ENCODE measurements at places on chromosomes 7 and 10.

GRCh38 chr10:29237786-29238185 lies 51.1 kb upstream of the LYZL1 start:
- ATAC-seq: no peak

DNA sequence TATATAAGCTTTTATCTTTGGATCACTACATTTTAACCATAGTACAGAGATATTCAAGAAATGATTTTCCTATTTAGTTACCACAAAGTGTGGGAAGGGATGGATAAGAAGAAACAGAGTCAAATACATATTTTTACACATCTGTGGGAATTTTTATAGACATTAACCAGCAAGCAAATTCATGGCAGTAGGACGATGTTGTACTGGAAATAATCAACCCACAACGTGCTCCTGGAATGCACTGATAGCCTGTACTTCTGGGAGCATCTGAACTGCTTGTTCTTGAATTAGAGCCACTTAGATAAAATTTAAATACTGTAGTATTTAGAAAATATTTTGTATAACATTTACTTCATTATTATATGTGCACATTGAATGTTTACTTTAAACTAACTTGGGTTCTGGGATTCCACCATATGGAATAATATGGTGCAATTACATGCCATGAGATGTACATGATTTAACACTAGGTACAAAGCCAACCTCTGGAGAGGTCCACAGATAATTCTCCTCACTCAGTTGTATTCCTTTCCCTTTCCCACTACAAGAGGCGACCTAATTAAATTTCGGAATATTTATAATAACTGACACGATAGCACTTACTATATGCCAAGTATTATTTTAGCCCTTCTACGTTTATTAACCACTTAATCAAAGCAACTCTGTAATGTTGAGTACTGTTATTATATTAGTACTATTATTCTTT lies 164.9 kb upstream of the HGF start:
- no peak for ATAC-seq

- ATAC-seq: no peak
These were observed 71.6 kb upstream of the ZNF746 start for GRCh38 chr7:149569025-149569725.

DNA sequence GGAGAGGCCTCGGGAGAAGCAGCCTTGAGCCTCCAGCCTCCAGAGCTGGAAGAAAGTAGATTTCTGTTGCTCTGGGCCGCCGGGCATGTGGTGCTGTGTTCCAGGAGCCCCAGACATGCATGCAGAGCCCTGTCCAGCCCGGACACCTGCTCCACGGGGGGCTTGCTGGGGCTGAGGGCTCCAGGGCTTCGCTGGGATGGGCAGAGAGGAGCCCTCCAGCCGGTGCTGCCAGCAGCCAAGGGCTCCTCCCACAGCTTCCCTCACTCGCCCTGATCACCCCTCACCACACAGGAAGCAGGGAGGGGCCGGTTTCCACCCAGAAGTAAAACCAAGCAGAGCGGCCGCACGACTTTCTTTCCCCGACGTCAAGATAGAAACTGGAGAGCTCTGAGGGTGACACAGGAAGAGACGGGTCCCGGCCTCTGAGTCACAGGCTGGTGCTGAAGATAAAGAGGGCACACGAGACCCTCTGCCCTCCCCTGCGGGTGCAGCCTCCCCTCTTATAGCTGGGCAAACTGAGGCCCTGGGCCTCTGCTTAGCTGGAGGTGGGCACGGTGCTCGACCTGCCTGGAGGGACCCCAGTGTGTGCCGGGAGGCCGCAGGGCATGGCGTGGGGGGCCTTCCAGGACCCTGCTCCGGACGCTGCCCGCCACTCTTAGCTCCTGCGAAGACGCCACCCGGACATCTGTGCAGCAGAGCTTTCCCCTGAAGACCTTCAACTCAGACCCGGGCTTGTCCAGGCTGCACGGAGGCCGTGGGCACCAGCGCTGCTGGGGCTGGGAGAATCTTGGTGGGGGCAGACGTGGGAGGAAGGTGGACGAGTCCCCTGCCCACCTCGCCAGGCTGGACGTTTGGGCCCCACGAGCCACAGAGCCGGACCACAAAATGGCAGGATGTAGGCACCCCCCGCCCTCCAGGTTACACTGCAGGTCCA lies 31.1 kb downstream of the ADAP1 start:
- peak; percentile 84 for ATAC-seq

GRCh38 chr7:99784007-99784406 lies at the start of gene CYP3A4:
Gene CYP3A4 (minus strand): TSS chr7:99784184. CDS start chr7:99784081, 103 bp downstream.
- no peak for ATAC-seq

DNA sequence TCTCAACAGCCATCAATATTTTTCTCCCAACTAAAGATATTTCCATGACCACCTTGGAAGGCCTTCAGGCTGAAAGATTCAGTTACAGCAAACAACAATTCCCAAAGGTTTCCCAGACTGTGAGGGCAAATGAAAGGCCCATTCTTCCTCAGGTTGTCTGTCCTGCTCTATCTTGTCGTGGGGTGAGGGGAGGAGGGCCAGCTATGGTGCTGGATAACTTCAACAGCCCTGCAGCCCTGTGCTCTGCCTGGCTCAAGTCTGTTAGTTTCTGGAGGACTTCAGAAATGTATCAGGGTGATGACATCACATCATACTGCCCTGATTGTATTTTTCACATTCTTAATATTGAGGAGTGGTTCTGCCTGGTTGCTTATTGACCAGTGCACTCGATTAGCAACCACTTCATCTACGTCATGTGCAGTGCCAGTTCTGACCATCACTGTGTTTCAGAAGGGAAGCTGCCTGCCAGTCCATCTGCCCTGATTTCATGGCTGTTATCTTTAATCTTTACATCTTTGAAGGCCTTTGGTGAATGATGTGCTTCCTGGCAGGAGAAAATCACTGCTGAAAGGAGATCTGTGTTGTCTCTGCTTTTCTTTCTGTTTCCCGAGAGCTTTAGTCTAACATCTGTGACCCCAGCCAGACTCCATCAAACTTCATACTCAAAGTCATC lies 135.5 kb downstream of the NRF1 start:
- ATAC-seq: no peak

- ATAC-seq: no peak
These were observed 36.1 kb upstream of the CUL1 start for GRCh38 chr7:148662646-148663045.

DNA sequence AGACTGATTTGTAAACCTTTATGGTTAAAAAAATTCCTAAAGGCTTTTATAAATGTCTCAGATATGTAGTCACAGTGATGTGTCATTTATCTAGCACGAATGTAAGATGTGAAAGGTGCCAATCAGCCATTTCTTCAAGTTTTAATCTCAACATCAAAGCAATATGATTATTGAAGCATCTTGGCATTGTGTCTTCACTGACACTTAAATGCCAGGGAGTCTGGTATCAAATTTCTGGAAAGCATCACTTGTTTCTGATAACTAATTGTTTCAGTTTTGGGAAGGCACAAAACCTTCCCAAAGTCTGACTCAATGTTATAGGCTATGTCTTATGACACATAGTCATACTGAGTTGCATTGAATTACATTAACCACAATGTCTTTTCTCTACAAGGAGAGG lies 492.0 kb upstream of the CNTNAP2 start:
- ATAC-seq: no peak

- ATAC-seq: peak; percentile 56
These were observed 410.3 kb downstream of the KIF20B start for GRCh38 chr10:90111671-90112070.

GRCh38 chr7:94274828-94275227 lies 119.9 kb upstream of the COL1A2 start:
- ATAC-seq: no peak

DNA sequence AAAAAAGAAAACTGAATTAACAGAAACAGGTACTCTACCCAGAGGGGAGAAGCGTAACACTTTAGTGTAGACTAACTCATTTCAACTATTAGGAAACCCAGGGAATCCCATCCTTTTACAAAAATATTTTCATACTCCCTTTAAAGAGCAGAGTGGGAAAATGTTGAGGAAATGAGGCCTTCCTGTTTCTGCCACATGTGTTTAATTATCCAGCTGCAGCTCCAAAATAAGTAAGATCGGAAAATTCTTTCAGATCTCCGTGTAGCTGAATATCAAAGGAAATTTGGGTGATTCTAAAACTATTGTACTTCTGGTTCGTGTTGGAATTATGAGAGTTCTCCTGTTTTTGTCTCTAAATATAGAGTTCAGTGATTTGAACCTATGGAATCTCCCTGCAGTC lies 58.0 kb upstream of the CAV2 start:
- ATAC-seq: no peak

- ATAC-seq: no peak
These were observed 16.3 kb upstream of the SRGN start for GRCh38 chr10:69071610-69072009.

- ATAC-seq: no peak
These were observed 90.6 kb upstream of the OIT3 start for GRCh38 chr10:72802763-72803505.

DNA sequence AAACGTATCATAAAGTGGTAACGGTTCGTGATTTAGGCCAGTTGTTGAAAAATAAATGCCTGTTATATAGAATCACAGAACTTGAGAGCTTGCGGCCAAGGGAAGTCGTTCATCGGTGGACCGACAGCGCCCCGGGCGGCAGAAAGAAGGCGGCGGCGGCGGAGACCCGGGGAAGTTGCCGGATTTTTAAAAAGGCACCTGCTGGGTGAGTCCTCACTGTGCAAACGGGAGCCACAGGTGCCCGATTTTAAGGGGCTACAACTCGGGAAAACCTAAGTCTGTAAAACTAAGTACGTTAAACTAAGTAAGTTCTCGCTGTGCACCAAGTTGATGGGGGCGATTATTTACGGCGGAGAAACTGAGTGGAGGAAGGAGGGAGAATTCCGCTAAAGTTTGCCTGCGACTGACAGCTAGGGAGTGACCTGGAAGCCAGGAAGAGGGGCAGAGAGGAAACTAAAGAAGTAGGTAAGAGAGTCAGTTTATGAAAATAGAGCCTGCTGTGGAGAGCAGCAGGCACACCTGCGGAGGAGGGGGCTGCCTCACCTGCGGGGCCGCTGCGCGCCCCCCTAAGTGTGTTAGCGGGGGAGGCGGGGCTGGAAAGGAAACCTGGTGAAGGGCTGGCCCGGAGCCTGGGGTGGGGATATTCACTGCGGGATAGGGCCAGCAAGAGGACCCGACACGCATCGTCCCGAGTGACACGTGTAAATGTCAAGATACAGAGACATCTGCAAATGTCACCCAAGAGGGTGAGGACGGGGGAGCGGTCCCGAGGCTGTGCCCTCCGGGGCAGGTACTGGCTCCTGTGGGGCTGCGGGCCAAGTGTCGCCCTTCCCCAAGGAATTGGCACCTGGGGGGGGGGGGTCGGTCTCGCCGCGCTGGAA lies 996 bp downstream of the ADAM12 start:
- no peak for ATAC-seq

- ATAC-seq: no peak
These were observed 377.7 kb upstream of the NUPR2 start for GRCh38 chr7:56493704-56494450.

GRCh38 chr7:138233189-138233588 lies 156.9 kb downstream of the AKR1D1 start:
- ATAC-seq: no peak

GRCh38 chr7:42621543-42622219 lies 290.2 kb downstream of the C7orf25 start:
- ATAC-seq: no peak

DNA sequence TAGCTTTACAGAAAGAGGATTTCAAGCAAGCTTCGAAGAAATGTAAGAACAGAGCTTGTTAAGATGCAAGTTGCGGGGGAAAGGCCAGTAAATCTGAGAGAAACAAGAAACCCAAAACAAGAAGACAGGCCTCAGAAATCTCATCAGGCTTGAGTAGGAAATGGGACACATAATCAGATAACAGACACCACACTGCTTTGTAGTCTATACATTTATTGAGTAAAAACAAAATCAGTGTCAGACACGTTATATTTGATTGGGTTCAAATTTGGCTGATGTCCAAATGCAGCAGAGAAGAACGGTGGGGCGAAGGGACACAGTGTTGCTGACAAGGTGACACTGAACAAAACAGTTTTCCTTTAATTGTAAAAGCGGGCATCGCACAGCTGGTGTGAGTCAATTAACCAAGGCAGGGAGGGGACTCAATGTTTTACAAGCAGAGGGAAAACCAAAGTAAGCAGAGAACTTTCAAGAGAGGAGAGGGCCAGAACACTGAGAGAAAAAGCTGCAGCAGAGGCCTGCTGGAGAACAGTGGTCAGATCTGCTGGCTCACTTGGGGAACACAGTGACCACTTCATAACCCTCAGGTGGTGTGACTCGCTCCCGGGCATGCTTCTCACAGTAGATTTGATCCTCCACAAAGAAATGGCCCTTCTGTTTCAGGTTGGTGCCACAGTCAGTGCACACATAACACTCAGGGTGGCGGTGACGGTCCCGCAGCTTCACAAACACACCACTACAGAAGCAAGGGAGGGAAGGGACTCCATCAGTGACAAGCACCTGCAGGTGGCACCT lies 43.5 kb downstream of the ACSM6 start:
- ATAC-seq: no peak

DNA sequence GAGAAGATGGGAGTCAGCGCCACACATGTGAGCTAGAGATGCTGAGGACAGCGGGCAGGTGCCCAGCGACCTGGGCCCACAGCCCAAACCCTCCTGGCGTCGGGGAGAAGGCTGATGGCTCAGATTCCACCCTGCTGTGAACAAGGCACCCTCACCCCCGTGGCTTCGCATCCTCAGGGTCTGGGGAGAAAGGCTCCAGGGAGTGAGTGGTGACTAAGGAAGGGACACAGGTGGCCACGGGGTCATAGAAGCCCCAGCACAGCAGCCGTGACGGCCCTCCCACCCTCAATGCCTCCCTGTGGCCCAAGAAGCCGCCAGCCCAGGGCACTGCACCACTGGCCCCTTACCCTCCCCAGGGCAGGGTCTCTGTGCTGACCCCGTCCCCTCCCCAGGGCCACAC lies 19.6 kb downstream of the INTS1 start:
- no peak for ATAC-seq

DNA sequence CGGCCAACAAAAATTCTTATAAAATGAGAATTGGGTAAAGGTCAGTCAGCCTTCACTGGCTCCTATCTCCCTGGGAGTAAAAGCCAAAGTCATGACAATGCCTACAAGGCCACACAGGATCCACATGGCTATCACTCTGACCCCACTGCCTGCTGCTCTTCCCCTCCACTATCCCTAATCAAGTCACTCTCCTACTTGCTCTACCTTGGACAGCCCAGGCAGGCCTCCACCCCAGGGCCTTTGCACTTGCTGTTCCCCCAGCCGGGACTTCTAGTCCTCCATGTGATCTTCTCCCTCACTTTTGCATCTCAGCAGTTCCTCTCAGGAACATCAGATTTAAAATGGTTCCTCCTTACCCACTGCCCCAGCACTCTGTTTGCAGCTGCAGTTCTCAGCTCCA lies 50.6 kb downstream of the PRR15 start:
- ATAC-seq: no peak

DNA sequence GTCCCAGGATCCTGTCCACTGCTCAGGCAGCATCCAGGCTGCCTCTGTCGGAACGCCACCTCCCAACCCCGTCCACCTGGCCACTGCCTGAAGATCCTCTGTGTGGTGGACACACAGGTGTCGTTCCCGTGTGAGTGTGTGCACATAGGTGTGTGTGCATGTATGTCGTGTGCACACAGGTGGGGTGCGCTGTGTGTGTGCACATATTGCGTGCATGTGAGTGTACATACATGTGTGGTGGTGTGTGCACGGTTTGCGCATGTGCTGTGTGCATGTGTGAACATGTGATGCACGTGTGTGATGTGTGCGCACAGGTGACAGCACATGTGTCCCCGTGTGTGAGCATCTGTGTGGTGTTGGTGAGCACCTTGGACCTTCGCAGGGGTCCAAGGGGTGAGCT lies 7.1 kb downstream of the TMEM184A start:
- no peak for ATAC-seq

GRCh38 chr7:30133736-30134610 lies 813 bp upstream of the MTURN start:
- no peak for ATAC-seq

- ATAC-seq: no peak
These were observed 33.9 kb downstream of the CHN2 start for GRCh38 chr7:29228289-29229011.
